Stimulated activated CD4-positive, alpha-beta T cell treated with anti-CD3 and anti-CD28 coated beads, Interleukin-1b, Interleukin-23, amount 100 ng/mL, for 4 hours (primary cell): ENCODE measurements at places on chromosomes 13 and 19.

DNA sequence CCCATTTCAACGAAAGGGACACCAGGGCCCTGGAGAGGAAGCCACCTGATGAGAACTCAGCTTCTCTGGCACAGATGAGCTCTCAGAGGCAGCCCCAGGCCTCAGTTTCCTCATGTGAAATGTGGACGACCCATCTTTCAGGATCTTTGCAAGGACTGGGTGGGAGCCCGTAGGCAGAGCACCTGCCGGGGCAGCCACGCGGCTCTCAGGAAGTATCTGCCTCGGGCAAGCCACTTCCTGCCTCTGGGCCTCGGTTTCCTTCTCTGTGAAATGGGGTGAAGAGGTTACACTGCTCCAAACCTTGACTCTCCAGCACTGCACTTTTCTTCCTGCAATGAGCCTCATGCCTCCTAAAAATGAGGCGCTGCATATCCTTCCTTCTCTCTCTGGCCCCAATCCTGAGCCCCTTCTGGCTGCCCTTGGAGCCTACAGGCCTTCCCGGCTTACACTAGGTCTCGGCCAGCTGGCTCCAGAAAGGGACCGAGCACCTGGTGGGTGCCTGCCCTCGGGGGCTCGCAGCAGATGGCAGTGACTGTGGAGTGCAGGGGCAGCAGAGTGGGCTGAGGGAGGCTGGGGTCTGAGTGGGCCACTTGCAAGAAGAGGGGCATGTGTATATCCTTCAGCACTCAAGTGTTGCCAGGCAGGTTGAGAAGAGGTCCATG, 3.5 kb downstream of the SSBP4 start:
- DNase-seq: no peak

GRCh38 chr13:29196409-29197074, 376.4 kb downstream of the MTUS2 start:
- no peak for DNase-seq

- DNase-seq: peak; percentile 70
Observed at GRCh38 chr19:10289836-10290356, at the start of gene ICAM5. Gene ICAM5, plus strand, starts transcription at chr19:10289952. Its CDS starts 92 bp downstream, at chr19:10290044.

GRCh38 chr13:30362869-30363268, 55.5 kb upstream of the KATNAL1 start:
- no peak for DNase-seq

DNA sequence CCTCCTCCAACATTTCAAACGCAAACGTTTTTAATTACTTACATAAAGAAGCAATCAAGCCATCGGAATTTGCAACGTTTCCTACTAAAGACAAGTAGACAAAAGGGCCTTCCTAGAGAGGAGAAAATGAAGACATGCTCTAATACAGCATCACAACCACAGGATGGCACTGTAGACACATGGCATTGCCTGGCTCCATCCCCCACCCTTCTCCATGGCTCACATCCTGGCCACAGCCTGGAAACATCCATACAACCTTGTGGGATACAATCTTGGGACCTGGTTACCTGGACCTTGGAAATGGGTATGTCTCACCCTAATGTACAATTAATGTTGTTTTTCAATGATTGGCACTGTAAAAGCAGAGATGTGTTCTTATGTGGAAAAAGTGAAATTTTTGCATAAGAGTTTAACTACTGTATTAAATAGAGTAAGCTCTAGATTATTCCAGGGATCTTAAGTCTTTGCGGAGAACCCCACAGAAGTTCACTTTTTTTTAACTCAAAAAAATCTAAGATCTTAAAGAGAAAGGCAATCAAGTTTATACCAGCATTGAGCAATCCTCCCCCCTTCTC, 21.5 kb downstream of the EBPL start:
- DNase-seq: no peak

DNA sequence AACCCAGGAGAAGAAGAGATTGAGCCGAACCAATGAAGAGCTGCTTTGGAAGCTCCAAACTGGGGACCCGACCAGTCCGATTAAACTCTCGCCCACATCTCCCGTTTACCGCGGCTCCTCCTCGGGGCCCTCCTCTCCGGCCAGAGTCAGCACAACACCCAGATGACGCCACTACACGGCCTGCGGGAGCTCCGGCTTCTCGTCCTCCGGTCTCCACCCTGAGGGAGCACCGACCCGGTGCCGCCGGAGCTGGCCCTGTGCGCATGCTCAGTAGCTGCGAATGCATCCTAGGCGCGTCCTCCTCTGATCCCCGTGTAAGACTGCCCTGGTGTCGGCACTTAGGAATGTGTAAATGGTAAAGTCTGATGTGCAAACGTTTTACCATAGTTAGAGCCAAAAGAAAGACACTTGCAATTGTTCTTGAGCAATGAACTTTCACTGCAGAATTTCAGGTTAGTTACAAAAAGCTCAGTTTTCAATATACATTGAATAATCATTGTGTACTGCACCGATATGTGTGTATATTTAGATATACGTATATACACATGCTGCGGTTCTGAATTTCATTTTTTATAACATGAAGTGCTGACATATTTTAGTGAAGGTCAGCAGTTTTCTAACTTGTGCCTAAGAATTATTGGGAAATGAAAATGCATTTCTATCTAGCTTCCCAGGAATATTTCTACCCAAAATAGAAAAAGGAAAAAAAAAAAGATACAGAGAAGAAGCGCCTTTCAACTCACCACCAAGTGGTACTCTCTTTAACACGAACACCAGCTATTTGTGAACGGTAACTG, 92.2 kb downstream of the SLC7A1 start:
- no peak for DNase-seq

DNA sequence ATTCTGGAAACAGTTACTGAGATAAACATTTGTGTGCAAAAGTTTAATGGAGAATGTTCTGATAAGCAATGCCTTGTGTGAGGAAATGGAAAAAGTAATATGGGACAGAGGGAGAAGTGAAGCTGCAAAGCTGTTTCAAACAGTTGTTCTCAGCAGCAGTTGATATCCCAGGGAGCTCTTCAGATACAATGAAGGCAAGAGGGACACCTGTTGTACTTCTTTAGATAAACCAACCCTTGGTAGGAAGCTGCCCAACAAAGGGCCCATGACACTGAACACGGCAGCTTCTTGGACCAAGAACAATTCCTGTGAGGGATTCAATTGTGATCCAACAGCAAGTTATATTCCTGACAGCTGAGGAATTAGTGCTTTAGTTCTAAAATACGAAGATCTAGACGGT, 894.3 kb upstream of the PCDH20 start:
- no peak for DNase-seq

DNA sequence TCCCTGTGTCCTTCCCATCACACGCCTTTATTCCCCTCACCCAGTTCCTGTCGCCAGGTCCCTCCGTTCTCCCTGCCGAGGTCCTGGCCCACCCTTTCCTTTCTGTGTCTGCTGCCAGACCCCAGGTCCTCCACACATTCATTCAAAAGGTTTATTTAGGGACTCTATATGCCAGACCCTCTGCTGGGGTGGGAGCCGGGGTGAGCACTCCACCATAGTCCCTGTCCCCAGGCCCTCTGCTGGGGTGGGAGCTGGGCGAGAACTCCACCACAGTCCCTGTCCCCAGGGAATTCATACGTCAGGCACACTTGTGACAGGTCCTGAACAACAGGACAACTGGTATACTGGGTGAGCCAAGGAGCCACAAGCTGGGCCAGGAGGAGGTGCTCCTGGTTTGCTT, 34.4 kb upstream of the TUBGCP3 start:
- DNase-seq: no peak

DNA sequence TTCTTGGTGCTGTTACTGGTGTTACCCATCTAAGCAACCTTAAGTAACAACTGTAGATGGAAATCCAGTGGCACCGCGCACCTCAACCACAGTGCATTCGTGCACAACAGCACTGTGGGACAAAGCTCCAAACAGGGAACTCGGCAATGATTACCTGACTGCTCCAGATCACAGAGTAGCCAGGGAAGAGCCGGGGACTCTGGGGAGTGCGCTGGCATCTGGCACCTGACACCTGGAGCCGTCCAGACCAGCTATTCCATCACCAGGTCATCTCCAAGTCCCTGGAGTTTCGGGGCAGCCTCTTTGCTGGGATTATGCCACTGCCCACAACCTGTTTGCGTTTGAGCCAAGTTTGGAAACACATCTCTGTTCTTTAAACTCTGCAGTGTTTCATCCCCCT, 62.0 kb downstream of the COL4A1 start:
- no peak for DNase-seq

DNA sequence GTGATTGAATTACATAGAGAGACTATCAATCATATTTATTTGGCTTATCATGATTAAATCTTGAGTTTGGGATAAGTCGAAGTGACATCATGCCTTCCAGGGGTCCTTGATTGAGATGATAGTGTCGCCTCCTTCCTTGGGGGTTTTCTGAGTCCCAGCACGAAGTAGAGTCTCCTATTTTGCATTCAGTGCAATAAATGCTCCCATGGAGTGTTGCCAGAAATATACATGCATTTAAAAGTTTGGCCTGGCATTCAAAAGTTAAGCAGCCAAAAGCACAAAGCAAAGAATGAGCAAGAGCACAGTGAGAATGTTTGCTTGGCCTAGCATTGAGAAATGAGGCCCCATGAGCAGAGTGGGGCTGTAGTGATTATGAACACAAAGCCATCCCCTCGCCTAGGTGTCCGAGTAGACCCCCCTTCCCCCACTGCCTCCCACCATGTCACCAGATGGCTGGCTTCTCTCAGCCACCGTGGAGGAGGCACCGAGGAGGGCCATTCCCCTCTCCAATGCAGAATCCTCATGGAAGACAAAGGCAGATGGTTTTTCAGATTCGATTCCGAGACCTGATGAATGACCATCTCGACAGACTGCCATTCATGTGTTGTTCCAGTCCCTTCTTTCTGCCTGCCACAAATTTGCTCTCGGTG, 58.8 kb upstream of the UBL3 start:
- no peak for DNase-seq

- no peak for DNase-seq
Observed at GRCh38 chr13:100234006-100234405, 145.1 kb downstream of the PCCA start.

- DNase-seq: no peak
Observed at GRCh38 chr13:48892688-48893075, 83.0 kb upstream of the FNDC3A start.

GRCh38 chr13:80504453-80504852, 163.5 kb upstream of the SPRY2 start:
- DNase-seq: no peak

GRCh38 chr19:39411832-39412099, 703 bp upstream of the PLEKHG2 start:
- peak; percentile 82 for DNase-seq

GRCh38 chr13:21232599-21232998, 56.1 kb downstream of the MRPL57 start:
- DNase-seq: no peak

GRCh38 chr13:74646091-74646490, 511.9 kb upstream of the KLF12 start:
- DNase-seq: no peak

DNA sequence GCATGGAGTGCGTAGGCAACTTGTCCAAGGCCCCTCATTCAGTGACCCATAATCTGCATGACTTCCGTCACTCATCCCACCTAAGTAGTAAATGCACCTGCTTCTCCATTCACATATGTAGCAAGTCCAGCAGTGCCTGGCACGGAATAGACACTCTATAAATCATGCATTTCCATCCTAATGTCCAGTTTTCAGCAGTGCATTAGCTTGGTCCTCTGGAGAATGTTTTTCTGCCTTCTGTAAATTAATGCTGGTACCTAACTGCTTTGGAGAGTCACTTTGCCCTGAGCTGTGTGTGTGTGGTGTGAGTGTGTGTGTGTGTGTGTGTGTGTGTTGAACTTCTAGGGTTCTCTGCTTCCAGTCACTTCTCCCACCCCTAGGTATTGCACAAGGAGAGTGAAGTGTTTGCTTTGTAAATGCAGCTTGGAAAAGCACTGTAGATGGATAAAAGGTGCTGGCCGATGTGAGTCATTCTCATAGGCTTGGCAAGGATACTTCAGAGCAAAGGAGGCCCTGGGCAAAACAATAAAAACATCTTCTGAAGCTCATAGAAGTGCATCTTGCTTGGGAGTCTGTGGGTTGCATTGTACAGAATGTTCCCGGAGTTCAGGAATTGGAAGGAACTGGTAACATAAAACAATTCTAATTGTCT, 181.8 kb downstream of the KATNAL1 start:
- no peak for DNase-seq

DNA sequence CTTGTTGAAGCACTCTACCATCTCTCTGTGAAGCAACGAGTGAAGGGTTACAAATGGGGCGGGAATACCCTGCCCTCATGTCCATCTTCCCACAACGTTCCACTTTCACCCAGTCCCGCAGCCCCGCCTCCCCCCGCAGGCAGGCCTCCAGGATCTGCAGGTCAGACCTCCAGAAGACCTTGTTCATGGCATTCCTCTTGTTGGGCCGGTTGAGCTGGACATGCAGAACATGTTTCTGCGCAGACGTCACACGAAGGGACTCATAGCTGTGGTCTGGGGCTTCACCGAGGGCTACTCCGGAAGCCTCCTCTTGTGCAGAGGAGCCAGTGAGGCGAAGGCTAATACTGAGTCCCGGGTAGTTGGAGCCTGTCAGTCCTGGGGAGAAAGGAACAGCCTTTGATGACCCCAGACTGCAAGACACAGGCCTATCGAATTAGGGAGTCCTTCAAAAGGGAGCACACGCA, 420 bp downstream of the ECH1 start:
- DNase-seq: no peak

DNA sequence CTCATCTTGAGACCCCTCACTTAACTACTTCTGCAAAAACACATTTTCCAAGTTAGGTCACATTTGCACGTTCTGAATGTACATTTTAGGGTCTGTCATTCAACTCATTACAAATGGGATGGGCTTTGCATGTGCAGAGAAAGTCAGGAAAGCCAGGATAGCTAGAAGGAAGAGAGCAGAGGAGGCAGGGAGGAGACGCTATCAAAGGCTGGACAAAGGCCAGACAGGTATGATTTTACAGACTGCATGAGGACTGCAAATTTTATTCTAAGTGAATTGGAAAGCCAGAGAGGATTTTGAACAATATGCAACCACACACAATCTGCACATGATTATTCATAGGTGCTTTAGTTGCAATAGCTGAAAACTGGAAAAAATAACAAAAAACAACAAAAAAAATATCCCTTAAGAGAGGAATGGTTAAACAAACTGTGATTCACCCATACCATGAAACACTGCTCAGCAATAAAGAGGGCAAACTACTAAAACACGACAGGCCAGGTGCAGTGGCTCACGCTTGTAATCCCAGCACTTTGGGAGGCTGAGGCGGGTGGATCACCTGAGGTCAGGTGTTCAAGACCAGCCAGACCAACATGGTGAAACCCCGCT, 21.1 kb downstream of the SYDE1 start:
- DNase-seq: no peak

DNA sequence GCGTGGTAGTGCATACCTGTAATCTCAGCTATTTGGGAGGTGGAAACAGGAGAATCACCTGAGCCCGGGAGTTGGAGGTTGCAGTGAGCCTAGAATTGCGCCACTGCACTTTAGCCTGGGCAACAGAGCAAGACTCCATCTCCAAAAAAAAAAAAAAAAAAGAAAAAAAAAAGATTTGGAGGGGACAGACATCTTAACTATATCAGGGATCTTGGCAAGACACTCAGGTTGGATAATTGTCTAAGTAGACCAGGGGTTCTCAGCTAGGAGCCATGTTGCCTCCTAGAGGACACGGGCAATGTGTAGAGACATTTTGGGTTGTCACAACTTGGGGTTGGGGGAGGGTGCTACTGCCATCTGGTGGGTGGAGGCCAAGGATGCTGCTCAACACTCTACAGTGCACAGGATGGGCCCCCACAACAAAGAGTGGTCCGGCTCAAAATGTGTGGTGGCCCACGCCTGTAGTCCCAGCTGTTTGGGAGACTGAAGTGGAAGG, 1.9 kb upstream of the ZNF580 start:
- no peak for DNase-seq

GRCh38 chr13:77810430-77810829, 108.2 kb downstream of the EDNRB start:
- no peak for DNase-seq

- DNase-seq: no peak
Observed at GRCh38 chr19:11658970-11659369, 61.7 kb downstream of the ZNF627 start.
